ENCODE measurements at places on chromosomes 3 and 15.

GRCh38 chr3:14558029-14558428, 17.9 kb upstream of the GRIP2 start:
- no peak for DNase-seq

DNA sequence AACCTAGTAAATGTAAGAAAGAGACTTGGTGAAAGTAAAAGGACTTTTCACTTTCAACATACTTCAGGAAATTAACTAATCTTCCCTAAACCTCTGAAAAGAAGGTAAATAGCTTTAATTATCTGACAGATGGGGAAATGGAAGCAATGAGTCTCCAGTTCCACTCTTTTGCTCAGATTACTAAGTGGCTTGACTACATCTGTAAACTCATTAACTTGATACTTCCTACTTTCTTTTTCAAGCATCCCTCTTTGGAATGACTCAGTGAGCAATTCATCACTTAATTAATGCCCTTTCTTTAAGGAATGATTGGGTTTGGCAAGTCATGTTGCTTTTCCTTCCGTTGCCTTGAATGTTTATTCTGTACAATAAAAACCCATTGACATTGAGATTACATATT, 234.2 kb downstream of the GRM7 start:
- DNase-seq, result no peak

DNA sequence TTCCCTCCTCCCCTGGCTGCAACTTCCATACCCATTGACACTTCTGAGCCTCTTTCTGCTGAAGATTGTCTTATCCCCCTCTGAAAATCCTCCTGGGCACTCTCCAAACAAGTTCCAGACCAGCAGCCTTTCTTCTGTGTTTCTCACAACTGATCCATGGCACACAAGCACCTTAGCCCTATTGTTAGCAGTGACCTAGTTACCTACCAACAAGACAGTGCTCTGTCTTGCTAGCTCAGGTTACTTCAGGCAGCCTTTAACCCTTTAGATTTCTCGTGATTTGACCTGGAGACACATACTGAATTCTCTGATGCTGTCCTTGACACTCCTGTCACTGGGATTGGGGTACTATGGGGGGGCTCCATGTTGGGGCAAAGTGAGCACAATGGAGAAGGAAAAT, 82.1 kb downstream of the GTF2E1 start:
- DNase-seq, result no peak

DNA sequence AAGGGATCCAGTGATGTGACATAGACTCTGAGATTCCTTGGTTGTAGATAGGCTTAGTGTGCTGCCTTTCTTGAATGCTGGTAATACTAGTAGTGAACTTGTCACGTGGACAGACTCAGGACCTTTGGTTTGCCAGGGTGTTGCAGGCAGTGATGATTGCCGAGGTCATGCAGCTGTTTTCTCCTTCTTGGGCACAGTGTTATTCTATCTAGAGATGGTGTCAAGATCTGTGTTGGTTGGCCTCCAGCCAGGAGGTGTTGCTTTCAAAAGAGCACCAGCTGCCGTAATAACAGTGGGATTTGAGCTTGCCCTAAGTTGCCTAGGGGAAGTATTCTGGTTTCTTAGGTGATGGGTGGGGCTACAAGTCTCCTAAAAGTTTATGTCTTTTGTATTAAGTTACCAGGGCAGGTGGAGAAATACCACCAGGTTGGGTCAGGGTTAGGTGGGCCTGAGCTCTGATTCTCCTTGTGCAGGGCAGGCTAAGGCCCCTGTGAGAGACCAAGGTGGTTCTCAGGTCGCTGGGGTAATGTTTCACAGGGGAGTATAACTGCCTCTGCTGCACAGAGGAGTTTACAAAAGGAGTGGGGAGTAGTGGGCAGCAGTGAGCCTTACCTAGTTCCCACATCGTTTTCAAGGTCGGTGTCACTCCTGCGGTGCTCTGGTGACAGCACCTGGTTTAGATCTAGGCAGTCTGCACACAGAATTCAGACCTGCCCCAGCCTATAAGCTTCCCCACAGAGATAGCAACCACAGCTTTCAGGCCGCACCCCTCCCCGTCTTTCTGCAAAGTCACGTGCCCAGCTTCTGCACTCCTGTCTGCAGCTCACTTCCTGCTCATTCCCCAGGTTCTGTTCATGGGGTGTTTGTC, 350.3 kb downstream of the DOCK3 start:
- no peak for DNase-seq

- no peak for DNase-seq
Observed at GRCh38 chr3:10533737-10534023, 28.3 kb upstream of the ATP2B2 start.

DNA sequence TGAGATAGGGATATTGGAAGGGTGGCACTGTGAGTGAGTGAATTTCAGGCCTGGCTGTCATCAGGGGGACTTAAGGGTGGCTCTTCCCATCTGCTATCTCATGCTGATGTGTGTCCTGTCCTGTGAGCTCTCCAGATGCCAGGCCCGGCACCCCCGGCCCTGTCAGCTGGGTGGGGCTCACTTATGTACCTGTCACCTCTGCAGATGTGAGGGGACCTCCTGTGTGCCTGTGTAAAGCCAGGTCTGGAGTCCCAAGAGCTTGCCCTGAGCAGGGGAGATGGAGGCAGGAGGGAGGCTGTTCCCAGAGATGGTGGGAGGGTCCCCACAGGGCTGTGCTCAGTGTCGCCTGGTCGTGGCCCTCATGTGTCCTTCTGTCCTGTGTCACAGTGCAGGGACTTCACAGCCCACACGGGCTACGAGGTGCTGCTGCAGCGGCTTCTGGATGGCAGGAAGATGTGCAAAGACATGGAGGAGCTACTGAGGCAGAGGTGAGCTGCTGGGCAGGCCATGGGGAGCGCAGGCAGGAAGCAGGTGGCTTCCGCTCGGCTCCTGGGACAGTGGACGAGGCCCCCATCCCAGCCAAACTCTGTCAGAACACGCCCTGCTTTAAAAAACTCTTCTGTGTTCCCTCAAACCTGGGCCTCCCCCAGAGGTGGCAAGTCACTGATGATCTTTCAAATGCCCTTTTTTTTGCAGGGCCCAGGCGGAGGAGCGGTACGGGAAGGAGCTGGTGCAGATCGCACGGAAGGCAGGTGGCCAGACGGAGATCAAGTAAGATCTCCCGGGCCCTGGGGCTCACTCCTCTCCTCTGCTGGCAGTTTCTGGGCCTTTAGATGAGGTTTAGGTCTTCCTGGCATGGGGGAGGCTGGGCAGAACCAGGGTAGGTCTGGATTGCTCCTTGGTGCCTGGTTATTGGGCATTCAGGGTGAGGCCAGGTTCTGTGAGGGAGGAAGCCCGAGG, 23.1 kb downstream of the PSTPIP1 start:
- DNase-seq, result no peak

GRCh38 chr15:82294061-82294690, 31.6 kb downstream of the SAXO2 start:
- no peak for DNase-seq

GRCh38 chr3:17135696-17136095, 250.9 kb downstream of the PLCL2 start:
- no peak for DNase-seq

GRCh38 chr3:172751175-172751704, 714 bp downstream of the ECT2 start:
- DNase-seq, result no peak

DNA sequence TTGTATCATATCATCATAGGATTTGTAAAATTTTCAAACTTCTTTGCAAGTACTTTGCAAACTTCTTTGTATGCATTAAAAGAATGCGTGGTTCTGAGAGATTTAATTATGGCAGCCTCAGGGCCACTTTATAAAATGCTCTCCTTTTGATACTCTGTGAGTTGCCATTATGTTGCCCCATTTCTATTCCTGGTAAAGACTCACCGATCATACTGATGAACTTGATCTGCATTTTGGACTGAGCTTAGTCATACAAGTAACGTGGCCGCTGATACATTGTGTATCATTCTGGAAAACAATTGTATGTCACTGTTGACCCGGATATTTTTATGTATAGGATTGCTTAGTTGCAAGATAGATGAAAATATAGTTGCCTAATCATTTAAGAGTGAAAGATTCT, 38.8 kb downstream of the AKAP13 start:
- DNase-seq, result no peak

- no peak for DNase-seq
Observed at GRCh38 chr15:73142802-73143762, 90.8 kb downstream of the NEO1 start.

DNA sequence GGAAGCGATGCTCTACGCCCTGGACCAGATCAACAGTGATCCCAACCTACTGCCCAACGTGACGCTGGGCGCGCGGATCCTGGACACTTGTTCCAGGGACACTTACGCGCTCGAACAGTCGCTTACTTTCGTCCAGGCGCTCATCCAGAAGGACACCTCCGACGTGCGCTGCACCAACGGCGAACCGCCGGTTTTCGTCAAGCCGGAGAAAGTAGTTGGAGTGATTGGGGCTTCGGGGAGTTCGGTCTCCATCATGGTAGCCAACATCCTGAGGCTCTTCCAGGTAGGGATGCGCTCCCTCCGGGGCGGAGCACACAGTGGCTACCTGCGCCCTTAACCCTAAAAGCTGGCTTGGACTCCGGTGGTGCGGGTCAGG, 698 bp downstream of the GRM7 start:
- DNase-seq, result no peak

Measured in skeletal muscle cell (primary cell).